ENCODE measurements at places on chromosomes 1 and 21.

DNA sequence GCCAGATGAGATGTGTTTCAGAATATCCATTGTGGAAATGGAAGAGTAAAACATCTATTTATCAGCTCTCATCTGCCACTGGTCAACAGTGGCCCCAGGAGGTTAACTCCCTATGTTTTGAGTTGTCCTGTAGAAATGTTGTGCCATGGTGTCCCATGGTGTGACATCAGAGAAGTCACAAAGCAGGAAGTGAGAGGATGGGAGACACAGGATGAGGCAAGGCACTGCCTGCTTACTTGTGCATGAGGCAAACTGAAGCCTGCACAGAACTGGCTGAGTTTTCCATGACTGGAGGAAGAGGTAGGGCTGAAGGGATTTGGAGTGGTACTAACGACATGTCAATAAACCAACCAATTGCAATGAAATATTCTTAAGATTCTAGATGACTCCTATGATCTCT, 131.5 kb upstream of the ZNF644 start:
- DNase-seq = no peak

DNA sequence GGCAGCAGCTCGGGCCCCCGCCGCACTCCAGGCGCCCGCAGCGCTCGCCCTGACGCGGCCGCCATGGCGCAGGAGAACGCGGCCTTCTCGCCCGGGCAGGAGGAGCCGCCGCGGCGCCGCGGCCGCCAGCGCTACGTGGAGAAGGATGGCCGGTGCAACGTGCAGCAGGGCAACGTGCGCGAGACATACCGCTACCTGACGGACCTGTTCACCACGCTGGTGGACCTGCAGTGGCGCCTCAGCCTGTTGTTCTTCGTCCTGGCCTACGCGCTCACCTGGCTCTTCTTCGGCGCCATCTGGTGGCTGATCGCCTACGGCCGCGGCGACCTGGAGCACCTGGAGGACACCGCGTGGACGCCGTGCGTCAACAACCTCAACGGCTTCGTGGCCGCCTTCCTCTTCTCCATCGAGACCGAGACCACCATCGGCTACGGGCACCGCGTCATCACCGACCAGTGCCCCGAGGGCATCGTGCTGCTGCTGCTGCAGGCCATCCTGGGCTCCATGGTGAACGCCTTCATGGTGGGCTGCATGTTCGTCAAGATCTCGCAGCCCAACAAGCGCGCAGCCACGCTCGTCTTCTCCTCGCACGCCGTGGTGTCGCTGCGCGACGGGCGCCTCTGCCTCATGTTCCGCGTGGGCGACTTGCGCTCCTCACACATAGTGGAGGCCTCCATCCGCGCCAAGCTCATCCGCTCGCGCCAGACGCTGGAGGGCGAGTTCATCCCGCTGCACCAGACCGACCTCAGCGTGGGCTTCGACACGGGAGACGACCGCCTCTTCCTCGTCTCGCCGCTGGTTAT, 2.8 kb downstream of the KCNJ9 start:
- DNase-seq = peak; percentile 88

DNA sequence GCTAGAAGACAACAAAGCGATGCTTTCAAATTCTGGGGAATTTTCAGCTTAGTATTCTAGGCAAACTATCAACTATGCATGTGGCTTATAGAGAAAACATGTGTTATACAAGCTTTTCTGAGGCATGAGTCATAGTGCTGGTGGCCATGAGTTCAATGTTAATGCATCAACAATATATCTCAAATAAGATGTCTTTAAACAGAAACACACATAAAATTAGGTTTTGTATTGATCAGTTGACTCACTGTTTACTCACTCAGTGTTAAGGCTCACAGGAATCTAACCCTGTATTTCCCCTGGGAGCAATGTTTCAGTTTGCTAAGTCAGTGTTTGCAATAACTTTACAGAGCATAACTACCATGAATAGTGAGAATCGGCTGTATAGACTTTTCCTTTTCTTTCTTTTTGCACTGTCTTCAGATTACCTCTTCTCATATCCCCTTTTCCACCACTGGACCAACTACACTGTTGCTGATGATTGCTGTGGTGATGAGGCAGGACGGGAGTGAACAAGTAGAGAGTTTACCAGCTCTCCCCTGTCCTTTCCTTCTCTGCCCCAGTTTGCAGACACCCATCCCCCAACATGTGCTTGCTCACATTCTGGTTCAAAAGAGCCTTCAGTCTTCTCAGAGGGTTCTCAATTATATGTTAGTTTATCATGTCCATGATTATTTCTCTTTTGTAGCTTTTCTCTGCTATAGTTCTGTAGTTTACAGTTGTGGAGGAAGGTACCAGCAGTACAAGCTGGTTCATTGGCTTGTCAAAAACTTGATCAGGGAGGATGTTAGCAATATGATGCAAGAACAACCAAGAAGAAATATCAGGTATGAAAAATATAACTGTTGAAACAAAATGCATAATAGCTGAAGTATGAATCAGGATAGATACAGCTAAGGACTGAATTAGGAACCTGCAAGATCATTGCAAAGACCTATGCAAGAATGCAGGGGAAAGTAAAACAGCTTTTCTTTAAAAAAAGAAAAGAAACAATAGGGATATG, 23.9 kb downstream of the CD2 start:
- no peak for DNase-seq

- no peak for DNase-seq
These were observed 159.7 kb downstream of the PTGER3 start for GRCh38 chr1:70887936-70888335.
